ENCODE measurements at places on chromosomes 1 and 21. TPM values are rescaled to one million over a fixed set of nuclear protein-coding genes. Genes with fewer than 3 reads are reported as not detected.

GRCh38 chr1:147729315-147729714, 31.1 kb downstream of the GJA5 start:
- H3K27ac ChIP-seq = no peak overlapping the region
- H3K4me1 ChIP-seq = no peaks in the 10 kb centered on the region
- H3K4me3 ChIP-seq = no peak overlapping the region
- no peaks in the 10 kb centered on the region for H3K27me3 ChIP-seq
- no peaks in the 10 kb centered on the region for H3K36me3 ChIP-seq
- DNase-seq = no peak

GRCh38 chr1:232474826-232475225, 155.1 kb downstream of the SIPA1L2 start:
- no peaks in the 10 kb centered on the region for H3K36me3 ChIP-seq
- no peaks in the 10 kb centered on the region for H3K27me3 ChIP-seq
- no peaks in the 10 kb centered on the region for H3K4me1 ChIP-seq

GRCh38 chr1:220391491-220391890, 119.2 kb upstream of the RAB3GAP2 start:
- no peak for DNase-seq
- H3K27me3 ChIP-seq = no peaks in the 10 kb centered on the region
- H3K4me1 ChIP-seq = no peaks in the 10 kb centered on the region

DNA sequence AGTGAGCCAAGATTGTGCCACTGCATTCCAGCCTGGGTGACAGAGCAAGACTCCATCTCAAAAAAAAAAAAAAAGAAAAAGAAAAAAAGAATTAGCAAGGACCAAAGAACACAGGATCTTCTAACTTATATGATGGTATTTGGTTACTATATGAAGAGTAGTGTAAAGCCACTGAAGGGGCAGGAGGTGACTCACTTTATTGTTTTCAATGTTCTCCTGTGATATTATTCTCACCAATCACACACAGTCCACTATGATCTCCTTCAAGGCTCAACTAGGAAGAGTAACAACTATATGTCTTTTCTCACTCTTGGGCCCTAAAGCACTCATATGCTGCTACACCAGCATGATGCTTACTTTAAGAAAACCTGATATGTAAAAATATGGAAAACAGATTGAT, 26.7 kb downstream of the RC3H1 start:
- no peaks in the 10 kb centered on the region for H3K27me3 ChIP-seq
- H3K4me3 ChIP-seq = no peak overlapping the region
- no peak overlapping the region for H3K27ac ChIP-seq
- peaks cover 27% of the 10 kb centered on the region for H3K36me3 ChIP-seq
- DNase-seq = no peak

TRIM46 gene
- total RNA-seq = 7.3 TPM

GRCh38 chr1:1883092-1883873, 7.6 kb downstream of the GNB1 start:
- no peaks in the 10 kb centered on the region for H3K27me3 ChIP-seq
- no peak for DNase-seq
- H3K4me3 ChIP-seq = no peak overlapping the region
- H3K36me3 ChIP-seq = no peaks in the 10 kb centered on the region
- H3K27ac ChIP-seq = no peak overlapping the region

- no peaks in the 10 kb centered on the region for H3K36me3 ChIP-seq
- H3K4me3 ChIP-seq = no peak overlapping the region
- H3K27ac ChIP-seq = no peak overlapping the region
- no peaks in the 10 kb centered on the region for H3K4me1 ChIP-seq
- H3K27me3 ChIP-seq = no peaks in the 10 kb centered on the region
- DNase-seq = no peak
These were observed 34.5 kb upstream of the TRABD2B start for GRCh38 chr1:48031676-48032075.

- H3K36me3 ChIP-seq = no peaks in the 10 kb centered on the region
- H3K4me3 ChIP-seq = no peak overlapping the region
- peaks cover 38% of the 10 kb centered on the region for H3K4me1 ChIP-seq
- no peak overlapping the region for H3K27ac ChIP-seq
- H3K27me3 ChIP-seq = no peaks in the 10 kb centered on the region
These were observed 26.3 kb upstream of the ZNF648 start for GRCh38 chr1:182087719-182088350.

OPTC gene
- not detected for total RNA-seq

- peaks cover 14% of the 10 kb centered on the region for H3K36me3 ChIP-seq
- no peak for DNase-seq
- no peak overlapping the region for H3K27ac ChIP-seq
These were observed 1.1 kb upstream of the SETDB1 start for GRCh38 chr1:150925080-150925479.

DNA sequence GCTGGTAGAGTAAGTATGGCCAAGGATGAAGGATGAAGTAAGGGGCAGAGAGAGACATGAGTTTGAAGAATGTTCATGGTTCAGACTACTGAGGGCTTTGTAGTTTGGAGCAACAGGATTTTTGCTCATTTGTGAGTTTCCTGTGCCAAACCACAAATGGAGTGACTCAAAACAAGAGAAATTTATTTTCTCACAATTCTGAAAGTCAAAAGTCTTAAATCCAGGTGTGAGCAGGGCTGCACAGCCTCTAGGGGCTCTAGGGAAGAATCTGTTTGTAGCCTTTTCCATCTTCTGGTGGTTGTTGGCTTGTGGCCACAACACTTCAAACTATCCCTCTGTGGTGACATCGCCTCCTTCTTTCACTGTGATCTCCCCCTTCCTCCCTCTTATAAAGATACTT, 58.9 kb downstream of the RHOU start:
- no peak overlapping the region for H3K27ac ChIP-seq
- no peaks in the 10 kb centered on the region for H3K27me3 ChIP-seq
- H3K4me3 ChIP-seq = peak overlapping the region; percentile 43
- no peaks in the 10 kb centered on the region for H3K36me3 ChIP-seq
- DNase-seq = peak; percentile 19

- DNase-seq = no peak
- no peaks in the 10 kb centered on the region for H3K4me1 ChIP-seq
- H3K4me3 ChIP-seq = no peak overlapping the region
- H3K36me3 ChIP-seq = no peaks in the 10 kb centered on the region
These were observed 332.4 kb downstream of the CAMTA1 start for GRCh38 chr1:7117399-7118281.
